ENCODE measurements at places on chromosomes 16 and 17.

- DNase-seq = no peak
These were observed 14.1 kb downstream of the TMEM11 start for GRCh38 chr17:21199856-21200255.

- DNase-seq = no peak
These were observed 29.4 kb downstream of the PEMT start for GRCh38 chr17:17562146-17562511.

GRCh38 chr17:82091264-82092066 lies 6.6 kb downstream of the FASN start:
- no peak for DNase-seq

- no peak for DNase-seq
These were observed 171.2 kb upstream of the SDK2 start for GRCh38 chr17:73815474-73815873.

GRCh38 chr16:31149332-31149731 lies 534 bp downstream of the PRSS36 start:
- no peak for DNase-seq

DNA sequence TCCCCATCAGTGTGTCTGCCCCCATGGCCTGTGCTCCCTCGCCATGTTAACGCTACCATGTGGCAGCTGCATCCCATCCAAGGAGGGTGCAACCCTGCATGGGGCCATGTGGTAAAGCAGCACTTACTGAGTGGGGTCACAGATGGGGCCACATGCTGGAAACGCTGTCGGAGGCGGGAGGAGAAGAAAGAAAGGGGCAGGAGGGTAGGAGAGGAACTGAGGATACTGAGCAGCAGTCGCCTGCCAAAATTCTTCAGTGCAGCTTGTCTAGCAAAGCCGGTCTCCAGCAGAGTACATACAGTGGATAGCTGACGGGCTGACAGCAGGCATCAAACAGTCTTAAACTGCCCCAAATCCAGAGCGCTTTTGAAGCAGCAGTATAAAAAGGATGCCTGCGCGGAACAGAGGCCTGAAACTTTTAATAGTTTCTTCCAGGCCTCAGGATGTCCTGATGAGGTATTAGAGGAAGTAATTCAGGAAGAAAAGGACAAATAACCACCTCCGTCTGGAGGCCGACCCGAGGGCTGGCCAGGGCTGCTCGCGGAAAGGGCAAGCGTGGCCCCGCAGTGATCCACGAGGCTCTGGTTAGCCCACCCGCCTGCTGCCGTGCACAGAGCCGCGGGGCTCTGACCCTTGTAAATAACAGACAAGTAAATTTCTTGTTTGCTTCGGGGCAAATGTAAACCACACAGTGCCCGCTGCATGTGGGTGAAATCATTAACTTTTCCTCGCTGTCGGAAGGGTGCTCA lies 149.0 kb downstream of the CCDC182 start:
- DNase-seq = no peak

GRCh38 chr16:54519161-54519695 lies 232.6 kb upstream of the IRX3 start:
- no peak for DNase-seq

- peak; percentile 45 for DNase-seq
These were observed 2.8 kb upstream of the CIBAR2 start for GRCh38 chr16:85114909-85115567.

- no peak for DNase-seq
These were observed 63.0 kb downstream of the NUP93 start for GRCh38 chr16:56792967-56793366.

DNA sequence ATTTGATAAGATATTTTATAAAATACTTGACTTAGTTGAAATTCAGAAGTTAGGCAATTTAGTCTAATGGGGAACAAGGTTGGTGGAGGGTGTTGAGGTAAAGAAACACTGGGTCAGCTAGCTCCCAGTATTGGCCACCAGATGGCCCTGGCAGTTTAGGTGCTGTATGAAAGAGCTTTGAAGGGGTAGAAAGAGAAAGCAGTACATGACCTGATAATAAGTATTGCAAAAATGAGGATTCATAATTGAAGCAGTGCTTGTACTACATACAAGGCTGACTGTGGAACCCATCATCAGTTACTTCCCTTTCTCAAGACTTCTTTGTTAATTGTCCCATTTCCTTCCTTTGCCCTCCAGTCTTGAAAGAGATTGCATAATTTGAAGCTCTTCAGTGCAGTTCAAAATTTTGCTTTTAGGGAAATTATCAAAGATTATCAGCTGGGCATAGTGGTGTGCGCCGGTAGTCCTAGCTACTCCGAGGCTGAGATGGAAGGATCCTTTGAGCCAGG lies 29.4 kb downstream of the TANC2 start:
- no peak for DNase-seq

- DNase-seq = no peak
These were observed 121.4 kb downstream of the KCNJ2 start for GRCh38 chr17:70290770-70291169.

- DNase-seq = no peak
These were observed 160.3 kb upstream of the RPH3AL start for GRCh38 chr17:512926-513325.

GRCh38 chr17:68587847-68588246 lies 13.3 kb downstream of the FAM20A start:
- DNase-seq = no peak

GRCh38 chr16:88453611-88454522 lies 787 bp downstream of the ZFPM1 start:
- no peak for DNase-seq

DNA sequence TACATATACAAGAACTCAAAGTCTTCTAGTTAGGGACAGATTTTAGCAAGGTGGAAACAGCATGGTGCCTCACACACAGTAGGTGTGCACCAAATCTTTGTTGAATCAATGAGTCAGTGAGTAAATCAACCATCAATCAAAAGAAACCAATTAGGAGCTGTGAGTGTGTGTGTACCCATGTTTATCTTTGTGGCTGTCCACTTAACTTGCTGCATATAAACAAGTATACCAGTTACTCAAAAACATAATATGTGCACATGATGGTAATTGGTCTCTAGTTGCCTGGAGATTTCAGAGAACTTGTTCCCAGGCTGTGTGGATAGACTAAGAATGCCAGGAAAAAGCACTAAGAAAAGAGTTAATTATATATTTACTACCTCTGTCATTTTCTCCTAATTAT lies 272.2 kb upstream of the CCL2 start:
- DNase-seq = no peak

GRCh38 chr17:38943607-38944006 lies 18.2 kb downstream of the LASP1NB start:
- DNase-seq = no peak

DNA sequence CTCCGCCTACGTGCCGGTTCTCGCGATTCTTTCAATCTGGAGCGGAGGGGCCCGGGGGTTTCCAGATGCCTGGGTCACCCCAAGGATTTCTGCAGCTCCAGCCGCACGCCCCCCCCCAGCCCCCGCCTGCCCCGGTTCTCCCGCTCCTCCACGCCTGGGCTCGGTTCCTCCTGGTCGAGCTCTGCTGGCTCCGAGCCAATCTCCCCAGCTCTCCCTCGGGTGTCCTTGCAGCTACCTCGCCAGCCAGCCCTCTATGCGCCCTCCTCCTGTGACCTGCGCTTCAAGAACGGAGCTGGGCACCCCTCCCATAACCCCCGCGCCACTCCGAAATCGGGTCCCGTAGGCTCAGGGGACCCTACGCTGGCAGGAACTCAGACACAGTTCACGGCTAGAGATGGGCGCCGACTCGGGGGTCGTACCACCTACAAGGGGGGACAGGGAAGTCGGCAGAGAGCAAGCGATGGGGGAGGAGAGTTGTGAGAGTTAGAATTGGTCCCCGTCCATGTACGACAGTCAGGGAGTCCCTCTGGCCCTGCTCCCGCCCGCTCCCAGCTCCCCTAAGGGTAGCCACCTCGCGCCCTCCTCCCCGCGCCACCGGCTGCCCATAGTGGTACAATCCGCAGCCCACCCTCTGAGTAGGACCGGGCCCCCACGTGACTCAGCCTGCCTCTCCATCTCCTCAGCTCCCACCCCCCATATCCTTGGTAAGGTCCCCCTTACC lies 961 bp downstream of the FGF11 start:
- no peak for DNase-seq

- DNase-seq = no peak
These were observed 25.1 kb upstream of the ENPP7 start for GRCh38 chr17:79705674-79706073.

- DNase-seq = no peak
These were observed 26.8 kb upstream of the SLC5A10 start for GRCh38 chr17:18925187-18925586.

DNA sequence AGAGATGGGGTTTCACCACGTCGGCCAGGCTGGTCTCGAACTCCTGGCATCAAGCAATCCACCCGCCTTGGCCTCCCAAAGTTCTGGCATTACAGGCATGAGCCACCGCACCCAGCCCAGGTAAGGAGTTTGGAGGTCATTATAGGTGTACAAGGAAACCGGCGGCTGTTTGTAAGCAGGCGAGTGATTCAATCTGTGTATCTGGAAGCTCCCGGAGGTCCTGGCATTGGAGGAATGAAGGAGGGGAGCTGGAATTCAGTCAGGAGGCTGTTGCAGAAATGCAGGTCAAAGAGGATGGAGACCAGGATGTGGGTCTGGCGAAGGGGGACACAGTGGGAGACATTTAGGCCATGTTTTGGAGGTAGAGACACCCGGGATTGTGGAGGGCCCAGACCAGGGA lies 18.8 kb downstream of the CDC42EP4 start:
- DNase-seq = no peak

DNA sequence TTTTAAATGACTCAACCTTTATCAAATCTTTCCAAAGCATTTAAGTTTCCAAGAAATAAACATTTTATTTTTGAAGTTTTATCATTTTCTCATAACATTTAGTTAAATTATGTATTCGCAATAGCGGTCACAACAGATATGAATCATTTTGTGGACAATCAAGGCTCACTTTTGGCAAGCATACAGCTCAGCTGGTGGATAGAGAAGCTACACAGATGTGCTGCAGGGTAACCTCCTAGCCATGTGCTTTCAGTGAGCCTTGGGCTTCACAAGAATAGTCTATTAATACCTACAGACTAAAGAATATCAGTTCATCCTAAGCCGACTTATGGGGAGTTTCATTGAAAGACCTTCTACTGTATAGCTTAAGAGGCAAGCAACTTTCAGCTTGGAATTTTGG lies 144.8 kb downstream of the MRTFB start:
- no peak for DNase-seq

DNA sequence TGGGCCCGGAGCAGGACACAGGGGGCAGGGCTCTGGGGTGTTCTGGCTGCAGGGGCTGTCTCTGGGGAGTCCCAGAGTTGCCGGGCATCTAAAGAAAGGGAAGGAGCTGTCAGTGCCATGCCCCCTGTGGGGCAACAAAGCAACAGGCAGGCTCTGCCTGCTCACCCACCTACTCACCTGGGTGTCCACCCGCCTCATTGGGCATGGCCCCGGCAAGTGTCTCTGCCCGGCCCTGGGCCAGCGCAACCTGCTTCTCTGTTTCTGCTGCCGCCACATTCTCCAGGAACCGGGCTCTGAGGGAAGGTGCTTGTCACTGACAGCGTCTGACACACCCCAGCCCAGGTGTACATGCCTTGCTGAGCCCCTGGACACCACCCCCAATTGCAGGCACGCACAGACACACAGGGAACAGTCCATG lies 7.3 kb downstream of the TMEM208 start:
- DNase-seq = no peak

DNA sequence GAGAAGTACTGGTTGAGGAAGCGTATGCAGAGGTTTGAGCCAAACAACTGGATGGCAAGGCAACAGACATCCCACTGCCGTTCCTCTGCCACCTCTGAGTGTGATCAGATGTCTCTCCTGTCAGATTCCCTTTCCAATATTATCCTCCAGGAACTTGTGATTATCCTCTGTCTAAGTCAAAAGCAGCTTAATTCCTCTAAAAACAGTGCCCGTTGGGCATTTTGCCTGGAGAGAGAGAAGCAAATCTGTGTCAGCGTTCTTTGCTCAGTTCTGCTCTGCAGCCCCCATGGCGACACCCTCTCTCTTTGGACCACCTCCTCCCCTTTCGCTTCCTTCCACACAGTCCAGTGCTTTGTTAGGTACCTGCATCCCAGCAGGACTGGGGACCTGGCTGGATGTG lies 56.1 kb upstream of the TBX2 start:
- no peak for DNase-seq

DNA sequence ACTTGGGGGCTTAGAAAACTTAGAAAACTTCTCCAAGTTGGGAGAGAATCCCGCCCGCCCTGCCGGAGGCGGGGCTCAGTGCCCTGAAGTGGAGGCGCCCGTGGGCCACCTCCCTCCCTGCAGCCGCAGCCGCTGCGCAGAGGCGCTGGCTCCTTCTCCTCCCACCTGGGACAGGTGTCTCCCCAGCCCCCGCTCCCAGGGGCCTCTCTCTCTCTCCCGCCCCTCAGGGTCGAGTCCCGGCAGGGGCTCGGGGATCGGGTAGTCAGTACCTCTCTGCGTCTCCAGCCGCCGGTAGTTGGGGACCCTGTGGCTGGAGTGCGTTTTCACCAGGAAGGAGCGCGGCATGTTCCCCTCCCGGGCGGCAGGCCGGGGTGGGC lies 257 bp downstream of the SNAI3 start:
- no peak for DNase-seq

GRCh38 chr17:53919356-53919755 lies 96.6 kb downstream of the KIF2B start:
- DNase-seq = no peak

DNA sequence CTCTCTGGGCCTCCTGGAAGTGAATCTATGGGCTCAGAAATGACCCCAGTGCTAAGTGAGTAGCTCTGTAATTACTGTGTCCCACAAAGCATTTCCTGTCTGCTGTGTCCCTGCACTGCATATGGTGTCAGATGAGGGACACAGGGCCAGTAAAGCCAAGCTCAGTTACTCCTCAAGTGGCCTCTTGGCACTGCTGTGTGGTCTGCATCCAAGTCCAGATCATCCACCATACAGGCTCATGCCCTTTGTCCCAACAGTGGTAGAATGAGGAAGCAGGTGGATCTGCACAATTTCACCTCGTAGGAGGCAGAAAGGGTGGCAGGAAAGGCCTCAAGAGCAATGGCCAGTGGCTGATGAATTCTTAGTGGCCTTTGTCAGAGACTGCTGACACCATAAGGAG lies 146.8 kb downstream of the SOX9 start:
- DNase-seq = no peak

- DNase-seq = no peak
These were observed 32.4 kb downstream of the HAPSTR1 start for GRCh38 chr16:9123871-9124270.

GRCh38 chr16:54585998-54586340 lies 299.4 kb upstream of the IRX3 start:
- no peak for DNase-seq
